ENCODE measurements at places on chromosomes 12 and 14. TPM values are rescaled to one million over a fixed set of nuclear protein-coding genes. Genes with fewer than 3 reads are reported as not detected.
A peak's percentile ranks its signal among the peaks of the same experiment; 100 is the strongest.

The LTB4R gene
- total RNA-seq = 2.3 TPM

The DDX23 gene
- 62.6 TPM for total RNA-seq

The GALNT16 gene
- 2.5 TPM for total RNA-seq

The TAS2R50 gene
- 8.7 TPM for total RNA-seq

The HOXC9 gene
- total RNA-seq = 3.2 TPM

The CLEC1A gene
- total RNA-seq = 0.66 TPM

The FAM161B gene
- total RNA-seq = 7.2 TPM

The KRT71 gene
- 0.14 TPM for total RNA-seq

The EPYC gene
- total RNA-seq = not detected

DNA sequence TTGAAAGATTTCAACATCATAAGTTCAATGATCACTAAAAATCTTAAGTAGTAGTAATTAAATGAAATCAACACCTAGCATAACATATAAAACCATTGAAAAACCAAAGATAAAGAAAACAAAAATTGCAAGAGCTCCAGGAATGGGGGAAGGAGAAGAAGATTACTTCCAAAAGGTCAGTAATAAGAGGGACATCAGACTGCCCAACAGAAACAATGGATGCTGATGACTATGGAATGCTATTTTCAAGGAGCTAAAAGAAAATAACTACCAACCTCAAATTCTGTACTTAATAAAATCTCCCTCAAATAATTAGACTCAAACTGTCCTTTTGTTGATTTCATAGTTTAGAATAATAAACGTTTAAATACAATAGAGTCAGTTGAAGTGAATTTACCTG, 314.5 kb upstream of the LMO3 start:
- no peak for ATAC-seq

DNA sequence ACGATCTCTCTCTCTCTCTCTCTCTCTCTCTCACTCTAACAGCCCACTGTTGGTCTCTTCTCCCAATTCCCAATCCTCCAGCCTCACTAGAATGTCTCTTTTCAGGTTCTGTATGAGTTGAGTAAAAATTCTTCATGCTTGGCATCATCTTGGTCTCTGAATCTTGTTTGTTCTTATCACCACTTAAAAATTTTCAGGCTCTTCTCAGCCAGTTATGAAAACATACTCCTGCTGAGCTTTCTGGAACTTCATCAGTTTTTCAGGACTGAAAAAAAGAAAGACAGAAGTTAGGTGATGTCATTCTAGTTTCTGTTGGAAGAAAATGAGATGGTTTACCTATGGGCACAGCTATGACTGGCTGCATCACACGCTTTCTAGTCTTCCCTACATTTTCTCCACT, 11.5 kb upstream of the IL22 start:
- no peak for ATAC-seq

DNA sequence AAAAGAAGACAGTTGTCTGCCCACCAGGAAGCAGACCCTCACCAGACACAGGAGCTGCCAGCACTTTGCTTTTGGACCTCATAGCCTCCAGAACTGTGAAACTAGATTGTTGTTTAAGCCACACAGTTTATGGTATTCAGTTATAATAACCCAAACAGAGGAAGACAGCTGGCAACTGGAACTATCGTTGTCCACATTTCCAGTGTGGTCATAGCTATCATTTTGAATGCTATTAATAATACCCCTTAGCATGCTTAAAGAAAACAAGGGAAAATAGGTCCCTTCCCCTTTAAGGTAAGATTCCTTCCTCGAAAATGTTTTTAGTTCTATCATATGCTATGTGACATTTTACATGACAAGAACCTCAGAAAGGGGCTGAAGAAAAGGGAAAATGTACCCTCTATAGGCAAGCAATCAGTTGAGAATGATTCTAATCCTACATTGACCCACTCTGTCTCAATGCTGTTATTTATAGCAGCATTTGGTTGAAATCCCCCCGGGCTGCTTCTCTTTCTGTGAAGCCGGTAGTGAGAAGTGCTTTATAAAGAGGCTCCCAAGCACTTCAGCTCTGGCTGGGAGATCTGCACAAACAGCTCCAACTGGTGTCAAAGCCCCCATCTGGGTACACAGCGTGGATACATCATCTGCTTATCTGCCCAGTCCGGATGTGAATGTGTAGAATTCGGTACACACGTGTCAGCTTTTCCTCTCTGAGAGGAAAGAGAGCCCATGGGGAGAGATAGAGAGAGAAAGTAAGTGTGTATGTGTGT, 221.2 kb upstream of the FLRT2 start:
- peak; percentile 26 for ATAC-seq

GRCh38 chr14:39097159-39097558, 5.9 kb downstream of the SEC23A start:
- no peak for ATAC-seq

DNA sequence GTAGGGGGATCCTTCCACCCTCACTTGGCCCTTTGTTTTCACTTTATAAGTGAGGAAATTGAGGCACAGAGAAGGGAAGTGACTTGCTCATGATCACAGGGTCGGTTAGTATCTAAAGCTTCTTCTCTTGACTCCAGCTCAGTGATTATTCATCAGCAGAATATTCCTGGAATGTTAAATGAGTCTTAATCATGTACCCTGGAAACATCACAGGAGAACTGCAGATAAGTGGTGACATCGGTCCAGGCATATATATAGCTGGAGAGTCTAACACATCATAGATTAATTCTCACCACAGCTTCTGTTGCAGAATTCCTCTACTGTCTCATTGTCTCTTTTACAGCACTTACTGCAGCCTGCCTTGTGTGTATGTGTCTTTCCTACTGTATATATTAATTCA, 69.9 kb downstream of the PAH start:
- ATAC-seq = no peak

- no peak for ATAC-seq
Measured at GRCh38 chr12:116590561-116590960, 31.4 kb downstream of the MAP1LC3B2 start.

DNA sequence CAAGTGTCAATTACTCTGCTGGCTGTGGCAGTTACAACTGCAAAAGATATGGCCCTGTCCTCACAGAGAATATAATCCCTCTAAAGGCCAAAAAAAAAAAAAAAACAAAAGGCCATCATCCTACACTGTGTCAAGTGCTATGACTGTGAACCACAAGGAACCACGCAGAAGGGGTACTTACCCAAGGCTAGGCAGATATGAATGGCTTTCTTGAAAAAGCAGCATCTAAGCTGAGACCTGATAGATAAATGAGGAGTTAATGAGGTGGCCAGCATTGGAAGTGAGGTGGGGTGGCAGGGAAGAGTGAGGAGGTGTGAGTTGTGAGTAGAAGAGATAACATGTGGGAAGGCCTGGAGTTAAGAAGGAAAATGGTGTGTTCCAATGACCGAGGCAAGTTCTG, 16.4 kb upstream of the IL22 start:
- no peak for ATAC-seq

DNA sequence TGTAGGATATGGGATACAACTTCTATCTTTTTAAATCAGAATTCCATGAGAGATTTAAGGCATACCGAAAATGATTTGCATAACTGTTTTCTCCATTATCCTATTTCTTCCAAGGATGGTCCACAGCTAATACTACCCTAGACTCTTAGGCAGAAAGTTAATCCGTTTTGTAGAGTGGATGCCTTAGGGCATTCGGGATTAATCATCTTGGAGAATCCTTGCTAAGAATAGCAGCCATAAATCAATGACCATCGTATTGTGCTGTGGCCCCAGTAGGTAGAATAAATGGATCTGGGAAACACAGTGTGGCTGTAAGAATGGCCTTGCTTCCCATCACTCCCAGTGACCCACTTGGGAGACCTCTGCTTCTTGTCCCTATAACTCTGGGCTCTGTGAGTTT, 99.6 kb downstream of the SSPN start:
- ATAC-seq = no peak

- ATAC-seq = peak; percentile 74
Measured at GRCh38 chr14:102893452-102893851, 29.0 kb upstream of the AMN start.

GRCh38 chr14:21106498-21107282, 5.8 kb downstream of the TMEM253 start:
- ATAC-seq = peak; percentile 22

DNA sequence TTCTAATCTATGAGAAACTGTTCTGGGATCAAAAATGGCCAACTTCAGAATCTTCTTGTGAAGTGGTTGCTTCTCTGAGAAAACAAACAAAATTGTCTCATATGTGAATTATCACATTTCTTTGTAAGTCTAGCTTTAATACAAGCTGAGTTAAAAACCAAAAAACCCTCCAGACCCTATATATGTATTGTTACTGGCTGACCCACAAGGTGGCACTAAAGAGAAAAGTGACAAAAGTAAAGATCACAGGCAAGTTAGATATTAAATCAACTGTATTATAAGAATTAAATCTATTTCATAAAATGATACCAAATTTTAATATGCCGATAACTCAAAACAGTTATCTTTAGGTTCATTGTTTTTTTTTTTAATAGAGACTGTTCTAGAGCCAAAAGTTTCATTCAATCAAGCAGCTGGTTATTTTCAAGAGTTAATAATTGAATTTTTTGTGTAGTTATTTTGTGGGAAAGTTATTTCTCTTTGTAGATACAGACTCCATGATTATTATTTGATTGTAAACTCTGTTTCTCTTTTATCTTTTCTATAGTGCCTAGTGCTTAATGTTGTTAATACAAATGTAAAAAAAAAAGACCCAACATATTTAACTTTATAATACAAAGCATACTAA, 7.5 kb upstream of the TRHDE start:
- ATAC-seq = no peak

- ATAC-seq = peak; percentile 76
Measured at GRCh38 chr14:99234961-99235571, 36.9 kb downstream of the BCL11B start.

- ATAC-seq = no peak
Measured at GRCh38 chr14:91902336-91902735, 35.0 kb upstream of the TC2N start.

GRCh38 chr14:35378425-35379233, 25.9 kb downstream of the NFKBIA start:
- ATAC-seq = no peak

GRCh38 chr12:91893476-91893875, 252.2 kb downstream of the BTG1 start:
- ATAC-seq = no peak

GRCh38 chr14:65336191-65336591, 76.3 kb upstream of the FUT8 start:
- ATAC-seq = peak; percentile 46

Data from motor neuron (in vitro differentiated cells).